Esophagus muscularis mucosa (tissue), 4 donors: ENCODE measurements at places on chromosomes 1 and 21. TPM values are rescaled to one million over a fixed set of nuclear protein-coding genes. Genes with fewer than 3 reads are reported as not detected.

DNA sequence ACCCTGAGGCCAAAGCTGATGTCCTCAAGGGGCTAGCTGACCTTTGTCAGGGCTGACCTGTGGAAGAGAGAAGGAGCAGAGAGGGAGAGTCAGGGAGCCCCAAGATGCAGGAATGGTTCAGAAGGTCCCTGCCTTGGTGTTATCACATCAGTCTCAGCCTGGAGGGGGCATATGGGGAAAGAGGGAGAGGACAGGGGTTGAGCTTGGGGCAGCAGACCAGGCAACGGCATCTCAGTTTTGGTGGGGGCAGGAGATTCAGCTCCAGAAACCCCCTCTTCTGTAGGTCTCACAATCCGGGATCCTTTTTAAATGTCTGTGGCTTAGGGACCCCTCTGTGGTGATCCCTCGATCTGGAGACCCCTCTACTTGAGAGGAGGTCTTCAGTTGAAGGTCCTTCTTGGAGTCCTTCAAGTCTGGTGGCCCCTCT lies 815 bp downstream of the S100A13 start:
- no peak for DNase-seq

- DNase-seq: no peak
Observed at GRCh38 chr1:176628775-176629174, 165.8 kb downstream of the PAPPA2 start.

- DNase-seq: no peak
Observed at GRCh38 chr1:222454186-222454585, 93.7 kb downstream of the HHIPL2 start.

DNA sequence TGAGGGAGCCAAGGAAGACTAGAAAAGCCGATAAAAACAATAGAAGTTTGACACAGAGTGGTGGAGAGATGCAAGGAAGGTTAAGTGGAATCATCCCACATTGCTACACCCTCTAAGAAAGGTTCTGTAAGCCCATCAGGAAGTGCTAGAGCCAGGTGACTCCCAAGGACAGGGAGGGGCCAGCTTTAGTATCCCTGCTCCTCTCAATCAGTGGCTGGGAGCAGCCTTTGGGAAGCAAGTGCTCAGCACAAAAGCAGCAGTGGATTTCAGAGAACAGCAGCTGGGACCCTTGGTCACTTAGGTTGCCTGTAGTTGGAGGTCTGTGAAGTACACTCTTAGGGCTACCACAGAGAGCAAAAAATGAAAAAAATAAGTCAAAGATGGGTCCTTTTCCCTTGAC lies 42.5 kb downstream of the NME7 start:
- DNase-seq: no peak

GRCh38 chr1:46552357-46553237 lies 1.1 kb upstream of the KNCN start:
- DNase-seq: no peak

DNA sequence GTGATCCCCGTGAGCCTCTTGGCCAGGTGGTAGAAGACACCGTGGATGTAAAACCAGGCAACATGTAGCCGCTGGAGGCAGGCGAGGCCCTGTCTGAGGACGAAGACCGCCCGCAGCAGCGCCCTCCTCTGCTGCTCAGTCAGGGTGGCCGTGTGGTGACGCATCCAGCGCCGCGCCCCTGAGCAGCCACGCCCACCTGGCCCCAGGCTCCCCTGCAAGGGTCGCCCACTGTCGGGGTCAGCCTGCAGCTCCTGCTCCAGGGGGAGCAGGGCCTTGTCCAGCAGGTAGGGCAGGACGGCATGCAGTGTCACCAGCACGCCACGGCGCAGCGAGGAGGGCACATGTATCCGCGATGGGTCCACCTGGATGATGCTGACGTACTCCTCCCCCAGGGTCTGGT lies 3.9 kb downstream of the PEX10 start:
- no peak for DNase-seq

The PROK1 gene
- total RNA-seq: not detected

The TRAF3IP3 gene
- 4.2 TPM for total RNA-seq

The SLC6A9 gene
- 5.2 TPM for total RNA-seq

DNA sequence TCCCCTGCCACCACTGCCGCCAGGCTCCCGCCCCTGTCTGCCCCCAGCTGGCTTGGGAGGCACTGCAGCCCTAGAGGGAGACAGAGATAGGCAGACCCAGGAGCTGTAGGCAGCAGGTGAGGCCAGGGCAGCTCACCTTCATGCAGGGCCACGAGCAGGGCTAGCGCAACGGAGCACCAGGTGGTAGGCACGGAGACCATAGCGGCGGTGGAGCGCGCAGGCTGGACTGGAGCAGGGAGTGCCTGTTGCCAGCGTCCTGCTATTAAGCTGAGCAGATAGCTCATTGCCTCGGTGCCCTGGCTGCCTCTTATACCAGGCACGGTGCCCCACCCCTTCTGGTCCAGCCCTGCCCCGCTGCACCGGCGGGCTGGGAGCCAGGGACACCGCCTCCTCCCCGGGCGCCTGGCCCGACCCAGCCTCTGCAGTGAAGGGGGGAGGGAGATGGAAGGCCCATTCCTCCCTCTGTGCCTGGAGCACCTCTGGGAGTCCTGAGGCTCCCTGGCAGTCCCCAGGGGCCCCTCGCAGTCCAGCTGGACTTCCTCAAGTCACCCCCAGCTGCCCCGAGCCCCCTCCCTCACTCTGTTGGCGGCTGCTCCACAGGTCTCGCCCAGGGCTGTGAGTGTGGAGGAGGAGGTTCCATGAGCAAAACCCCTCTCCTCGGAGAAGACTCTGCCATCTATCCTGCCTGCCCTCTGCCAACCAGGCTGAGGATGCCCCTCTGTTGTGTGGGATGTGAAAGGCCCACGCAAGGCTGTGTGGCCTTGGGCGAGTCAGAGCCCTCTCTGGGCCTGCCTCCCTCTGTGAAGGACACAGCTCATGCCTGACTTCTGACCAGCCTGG lies at the start of gene EDN2:
EDN2 (minus strand) TSS at position 282 of the 840 bp plus-strand sequence; CDS start at position 200, 82 bp downstream.
- no peak for DNase-seq

The APCS gene
- not detected for total RNA-seq

DNA sequence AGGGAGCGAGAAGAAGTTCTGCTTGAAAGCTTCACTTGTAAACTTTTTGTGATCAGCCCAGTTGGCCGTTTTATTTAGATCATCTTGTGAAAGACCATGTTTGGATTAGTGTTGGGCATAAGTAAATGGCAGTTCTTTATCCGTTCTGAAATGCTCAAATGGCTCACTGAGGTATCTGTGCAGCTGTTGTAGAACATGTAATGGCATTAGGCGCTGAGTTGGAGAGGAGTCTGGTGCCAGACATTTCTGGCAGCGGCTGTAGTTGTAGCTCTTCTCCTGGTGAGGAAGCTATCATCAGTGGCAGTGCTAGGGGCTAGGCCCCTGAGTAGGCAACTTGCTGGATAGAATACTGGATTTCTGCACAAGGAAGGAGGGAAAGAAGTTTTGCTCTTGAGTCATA lies 321.6 kb downstream of the LMO4 start:
- no peak for DNase-seq

DNA sequence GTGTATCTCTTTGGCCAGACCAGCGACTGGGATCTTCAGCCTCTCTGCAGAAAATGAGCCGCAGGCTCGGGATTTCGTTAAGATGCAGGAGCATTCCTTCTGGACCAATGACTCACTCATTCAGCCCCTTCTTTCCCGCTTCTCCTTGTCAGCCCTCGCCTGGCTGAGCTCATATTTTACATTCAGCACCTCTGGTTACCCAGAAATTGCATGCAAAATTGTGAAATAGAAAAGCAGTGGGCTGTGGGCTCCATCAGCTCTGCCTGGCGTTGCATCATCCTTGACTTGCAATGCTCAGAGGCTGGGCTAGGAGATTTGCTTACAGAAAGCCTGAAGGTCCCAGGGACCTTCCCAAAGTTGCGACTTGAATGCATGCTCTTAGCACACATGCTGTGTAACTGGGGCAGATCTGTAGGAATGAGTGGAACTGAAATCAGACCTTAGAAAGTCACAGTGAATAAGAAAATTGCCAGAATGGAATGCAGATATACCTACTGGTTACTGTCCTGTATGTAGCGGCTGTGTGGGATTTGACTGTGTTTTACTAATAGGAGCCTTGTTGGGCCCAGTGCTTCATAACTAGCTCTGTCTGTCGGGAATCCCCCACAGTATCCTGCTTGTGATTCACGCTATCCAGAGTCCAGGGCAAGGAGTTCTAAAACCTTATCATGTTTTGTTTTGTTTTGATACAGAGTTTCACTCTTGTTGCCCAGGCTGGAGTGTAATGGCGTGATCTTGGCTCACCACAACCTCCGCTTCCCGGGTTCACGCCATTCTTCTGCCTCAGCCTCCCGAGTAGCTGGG lies 444.8 kb downstream of the KIF26B start:
- no peak for DNase-seq

DNA sequence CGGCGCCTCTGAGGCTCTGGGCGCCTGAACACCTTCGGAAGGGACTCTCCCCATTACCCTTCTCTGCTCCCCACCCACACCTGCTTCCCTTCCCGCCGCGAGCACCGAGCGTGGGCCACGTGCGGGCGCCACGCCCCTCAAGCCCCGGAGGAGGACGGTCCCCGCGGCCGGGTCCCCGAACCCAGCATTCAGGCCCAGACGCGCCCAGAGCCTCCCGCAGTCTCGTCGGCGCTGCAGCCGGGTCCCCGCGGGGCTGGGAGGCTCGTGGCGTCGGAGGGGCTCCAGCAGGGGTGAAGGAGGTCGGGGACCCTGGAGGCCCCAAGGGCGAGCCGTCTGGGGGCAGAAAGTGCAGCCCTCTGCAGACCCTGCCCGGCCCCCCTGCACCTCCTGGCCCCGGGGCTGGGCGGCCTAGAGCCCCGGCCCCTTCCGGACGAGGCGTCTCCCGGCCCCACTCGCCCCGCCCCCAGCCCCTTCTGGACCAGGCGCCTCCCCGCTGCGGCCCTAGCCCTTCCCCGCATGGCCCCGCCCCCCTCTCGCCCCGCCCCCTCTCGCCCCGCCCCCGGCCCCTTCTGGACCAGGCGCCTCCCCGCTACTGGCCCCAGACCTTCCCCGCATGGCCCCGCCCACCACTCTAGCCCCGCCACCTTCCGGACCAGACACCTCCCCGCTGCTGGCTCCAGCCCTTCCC lies 378 bp upstream of the SMIM1 start:
- peak; percentile 98 for DNase-seq

DNA sequence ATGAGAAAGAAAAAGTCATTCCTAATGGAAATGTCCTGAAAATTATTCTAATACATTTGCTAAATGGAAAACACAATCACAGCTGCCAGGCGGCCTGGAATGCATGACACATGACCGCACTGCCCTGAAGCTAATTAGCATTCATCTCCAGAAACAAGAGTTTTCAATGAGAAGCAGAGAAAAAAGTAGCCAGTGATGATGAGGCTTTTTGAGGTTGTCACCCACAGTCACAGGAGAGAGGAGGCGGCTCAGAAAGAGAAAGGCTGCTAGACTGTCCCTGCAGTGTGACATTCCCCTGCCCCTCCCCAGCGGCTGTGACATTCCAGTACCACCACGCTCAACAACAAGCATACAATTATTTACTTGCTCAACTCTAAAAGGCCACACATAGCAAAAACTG lies 122.9 kb upstream of the KRTAP19-8 start:
- DNase-seq: peak; percentile 50

DNA sequence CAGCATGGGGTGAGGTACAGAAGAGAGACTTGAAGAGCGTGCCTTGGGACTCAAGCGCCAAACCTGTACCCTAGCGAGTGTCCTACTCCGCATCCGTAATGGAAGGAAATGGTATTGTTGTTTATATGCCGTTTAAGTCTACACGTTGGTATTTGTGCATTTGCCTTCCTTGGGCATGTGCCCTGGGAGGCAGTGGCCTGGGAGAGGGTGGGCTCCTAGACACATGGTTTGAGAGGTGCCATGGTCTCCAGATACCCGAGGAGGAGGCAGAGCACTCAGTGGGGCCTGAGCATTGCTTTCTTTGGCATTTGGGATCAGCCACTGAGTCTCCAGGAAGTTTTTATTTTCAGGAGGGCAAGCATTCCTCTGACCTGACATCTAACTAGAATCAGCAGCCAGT lies 6.5 kb downstream of the ZNF672 start:
- no peak for DNase-seq

DNA sequence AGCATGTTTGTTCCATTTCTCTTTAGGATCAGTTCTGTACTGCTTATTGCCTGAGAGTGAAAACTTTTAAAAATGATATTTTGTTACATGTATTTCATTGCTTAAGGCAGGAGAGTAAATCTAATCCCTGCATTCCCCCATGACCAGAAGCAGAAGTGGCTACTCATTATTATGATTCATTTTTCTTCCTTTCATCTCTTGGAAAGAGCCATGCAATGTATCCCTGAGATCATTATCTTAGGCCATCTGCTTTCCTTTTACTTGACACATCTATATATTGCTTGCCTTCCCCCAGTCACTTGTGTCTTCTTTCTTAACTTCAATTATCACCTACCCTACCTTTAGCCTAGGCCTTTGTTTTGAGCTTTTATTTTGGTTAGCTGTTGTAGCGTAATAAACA lies 430.4 kb upstream of the CHRM3 start:
- DNase-seq: no peak

DNA sequence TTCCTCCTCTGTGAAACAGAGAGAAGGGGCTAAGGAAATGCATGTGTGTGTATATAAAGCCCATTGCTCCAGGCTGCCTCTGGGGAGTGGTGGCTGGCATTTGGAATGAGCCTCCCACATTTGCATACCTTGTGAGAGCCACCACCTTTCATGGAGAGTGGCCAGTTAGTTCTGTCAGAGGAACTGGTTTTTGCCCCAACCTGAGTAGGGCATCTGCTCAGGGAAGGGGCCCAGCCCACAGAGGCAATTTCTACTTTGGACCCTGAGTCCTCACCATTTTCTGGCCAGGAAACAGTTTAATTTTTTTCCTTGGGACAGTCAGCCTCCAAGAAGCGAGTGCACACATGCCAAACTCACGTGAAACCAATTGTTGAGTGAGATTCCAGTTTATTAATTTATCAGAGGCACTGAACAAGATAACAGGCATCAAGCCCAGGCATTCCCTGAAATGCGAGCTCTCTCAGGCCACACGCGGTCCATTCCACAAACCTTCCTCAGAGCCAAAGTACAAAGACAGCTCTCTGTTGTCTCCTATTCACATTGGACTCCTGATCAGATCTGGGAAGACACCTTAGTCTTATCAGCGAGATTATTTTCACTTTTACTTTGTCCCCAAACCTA lies 1.0 kb upstream of the SLC6A9 start:
- no peak for DNase-seq

The NTNG1 gene
- 1.4 TPM for total RNA-seq

DNA sequence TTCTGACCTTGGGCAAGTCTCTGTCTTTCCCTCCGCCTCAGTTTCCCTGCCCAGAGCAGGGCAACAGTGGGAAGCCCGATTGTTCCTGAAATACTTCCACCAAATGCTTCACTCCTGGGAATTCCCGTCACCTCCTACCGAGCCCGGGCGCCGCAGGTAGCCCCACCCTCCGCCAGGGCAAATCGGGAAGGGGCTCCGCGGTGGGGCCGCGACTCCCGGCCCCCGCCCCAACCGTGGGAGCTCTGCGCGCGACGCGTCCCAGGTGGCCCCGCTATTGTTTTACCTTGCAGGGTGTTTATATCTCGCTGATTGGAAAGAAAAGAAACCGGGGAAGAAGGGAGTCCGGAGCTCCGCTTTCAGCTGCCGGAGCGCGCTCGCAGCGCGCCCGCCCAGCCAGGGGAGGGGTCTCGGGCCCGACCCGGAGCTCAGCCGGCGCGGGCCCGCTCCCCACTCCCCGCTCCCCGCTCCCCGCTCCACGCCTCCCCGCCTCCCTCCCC lies 407 bp downstream of the IGSF3 start:
- DNase-seq: no peak
